CMK (cell line): ENCODE measurements at places on chromosomes 1 and 21.

GRCh38 chr1:167202049-167202448, 18.6 kb upstream of the POU2F1 start:
- no peak for DNase-seq

- no peak for DNase-seq
Observed at GRCh38 chr1:230145505-230145899, 78.5 kb downstream of the GALNT2 start.

- DNase-seq: peak; percentile 3
Observed at GRCh38 chr1:90114521-90115141, 119.7 kb downstream of the ZNF326 start.

- no peak for DNase-seq
Observed at GRCh38 chr1:1124786-1125642, 9.1 kb upstream of the C1orf159 start.

- peak; percentile 71 for DNase-seq
Observed at GRCh38 chr21:38831526-38832467, 26.1 kb downstream of the ETS2 start.

GRCh38 chr1:151581451-151581850, 30.4 kb upstream of the SNX27 start:
- no peak for DNase-seq

- DNase-seq: no peak
Observed at GRCh38 chr1:80066060-80066459, 1059.5 kb upstream of the ADGRL4 start.

GRCh38 chr1:35577071-35577998, 4.2 kb downstream of the TFAP2E start:
- no peak for DNase-seq

GRCh38 chr1:219277304-219278105, 103.8 kb downstream of the LYPLAL1 start:
- DNase-seq: no peak

GRCh38 chr1:182687361-182687760, 3.0 kb upstream of the RGS8 start:
- no peak for DNase-seq

GRCh38 chr1:153561466-153561985, 4.1 kb downstream of the S100A2 start:
- no peak for DNase-seq

GRCh38 chr1:26411624-26412074, 1.0 kb downstream of the LIN28A start:
- no peak for DNase-seq
